Myocyte (in vitro differentiated cells): ENCODE measurements at places on chromosomes 12 and 14.
A peak's percentile ranks its signal among the peaks of the same experiment; 100 is the strongest.

DNA sequence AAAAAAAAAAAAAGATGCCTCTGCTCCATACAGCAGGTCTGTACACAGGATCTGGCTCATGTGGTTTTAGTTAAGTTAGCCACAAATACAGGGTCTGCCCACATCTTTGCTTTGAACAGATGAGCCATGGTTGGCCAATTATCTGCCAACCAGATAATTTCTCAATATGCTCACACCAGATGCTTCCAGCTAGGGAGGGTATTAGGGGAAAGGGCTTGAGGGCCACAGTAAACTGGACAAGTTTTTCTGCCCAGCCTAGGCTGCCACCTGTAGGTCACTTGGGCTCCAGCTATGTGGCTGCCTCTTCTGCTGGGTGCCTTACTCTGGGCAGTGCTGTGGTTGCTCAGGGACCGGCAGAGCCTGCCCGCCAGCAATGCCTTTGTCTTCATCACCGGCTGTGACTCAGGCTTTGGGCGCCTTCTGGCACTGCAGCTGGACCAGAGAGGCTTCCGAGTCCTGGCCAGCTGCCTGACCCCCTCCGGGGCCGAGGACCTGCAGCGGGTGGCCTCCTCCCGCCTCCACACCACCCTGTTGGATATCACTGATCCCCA lies 776 bp downstream of the RDH5 start:
- DNase-seq, result peak; percentile 99

DNA sequence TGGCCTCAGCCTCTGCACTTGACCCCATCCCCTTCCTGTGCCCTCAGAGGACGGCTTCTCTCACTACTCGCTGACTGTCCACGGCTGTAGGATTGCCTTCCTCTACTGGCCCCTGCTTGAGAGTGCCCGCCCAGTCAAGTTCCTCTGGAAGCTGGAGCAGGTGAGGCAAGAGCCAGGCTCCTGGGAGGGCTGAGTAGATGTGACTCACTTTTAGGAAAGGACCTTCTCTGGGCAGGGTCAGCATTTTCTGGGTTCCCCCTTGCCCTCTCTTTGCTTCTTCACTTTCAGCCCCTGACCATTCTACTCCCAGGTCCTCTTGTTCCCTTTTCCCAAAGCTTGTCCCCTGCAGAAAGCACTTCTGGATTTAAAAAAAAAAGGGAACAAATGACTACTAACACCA lies 7.7 kb downstream of the CLSTN3 start:
- DNase-seq, result no peak

DNA sequence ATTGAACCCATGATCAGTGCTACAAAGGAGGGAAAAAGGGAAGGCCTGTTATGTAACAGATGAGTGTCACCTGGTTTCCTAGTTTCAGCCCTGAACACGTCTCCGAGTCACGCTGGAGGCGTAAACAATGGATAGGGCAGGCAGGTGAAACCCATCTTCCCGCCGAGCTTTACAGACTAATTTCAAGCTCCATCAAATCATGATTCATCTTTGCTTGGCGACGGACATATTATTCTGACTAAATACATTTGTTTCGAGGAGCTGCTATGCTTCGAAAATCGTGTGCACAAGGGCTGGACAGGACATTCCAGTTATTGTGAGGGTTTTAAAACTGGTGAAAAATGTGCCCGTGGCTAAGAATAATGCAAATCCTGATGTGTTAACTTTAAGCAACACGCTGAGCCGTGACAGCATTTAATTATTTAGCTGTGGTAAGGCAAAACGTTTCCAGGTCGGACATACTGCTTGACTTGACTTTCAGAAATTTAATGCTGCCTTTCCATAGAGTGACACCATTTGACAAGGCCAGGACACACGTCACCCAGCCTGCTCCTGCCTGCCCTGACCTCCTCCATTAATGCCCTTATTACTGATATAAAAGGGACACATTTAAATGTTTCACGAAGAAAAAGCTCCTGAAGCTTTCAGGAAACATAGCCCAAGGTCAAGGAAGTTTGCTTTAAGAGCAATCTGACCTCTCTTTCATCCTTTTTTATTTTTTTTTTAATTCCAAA lies 1203.5 kb upstream of the TMEM132C start:
- DNase-seq, result no peak

DNA sequence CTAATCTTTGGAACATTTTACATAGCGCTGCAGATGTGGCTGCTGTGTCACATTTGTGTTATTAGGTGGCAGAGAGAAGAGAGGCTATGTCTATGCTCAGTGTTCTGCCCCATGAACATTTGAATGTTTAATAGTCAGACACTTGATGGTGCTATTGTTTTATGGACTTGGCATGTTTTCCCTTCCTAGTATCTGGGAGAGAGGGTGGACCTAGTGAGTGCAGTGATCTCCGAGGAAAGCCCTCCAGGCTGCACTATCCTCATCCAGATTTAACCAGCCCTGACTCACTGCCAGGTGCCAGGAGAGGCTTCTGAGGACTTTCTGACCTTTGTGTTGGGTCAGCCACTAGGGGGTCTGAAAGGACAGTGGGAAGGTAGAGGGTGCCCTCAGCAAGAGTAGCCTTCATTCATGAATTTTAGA lies 24.3 kb downstream of the ZFC3H1 start:
- peak; percentile 13 for DNase-seq

DNA sequence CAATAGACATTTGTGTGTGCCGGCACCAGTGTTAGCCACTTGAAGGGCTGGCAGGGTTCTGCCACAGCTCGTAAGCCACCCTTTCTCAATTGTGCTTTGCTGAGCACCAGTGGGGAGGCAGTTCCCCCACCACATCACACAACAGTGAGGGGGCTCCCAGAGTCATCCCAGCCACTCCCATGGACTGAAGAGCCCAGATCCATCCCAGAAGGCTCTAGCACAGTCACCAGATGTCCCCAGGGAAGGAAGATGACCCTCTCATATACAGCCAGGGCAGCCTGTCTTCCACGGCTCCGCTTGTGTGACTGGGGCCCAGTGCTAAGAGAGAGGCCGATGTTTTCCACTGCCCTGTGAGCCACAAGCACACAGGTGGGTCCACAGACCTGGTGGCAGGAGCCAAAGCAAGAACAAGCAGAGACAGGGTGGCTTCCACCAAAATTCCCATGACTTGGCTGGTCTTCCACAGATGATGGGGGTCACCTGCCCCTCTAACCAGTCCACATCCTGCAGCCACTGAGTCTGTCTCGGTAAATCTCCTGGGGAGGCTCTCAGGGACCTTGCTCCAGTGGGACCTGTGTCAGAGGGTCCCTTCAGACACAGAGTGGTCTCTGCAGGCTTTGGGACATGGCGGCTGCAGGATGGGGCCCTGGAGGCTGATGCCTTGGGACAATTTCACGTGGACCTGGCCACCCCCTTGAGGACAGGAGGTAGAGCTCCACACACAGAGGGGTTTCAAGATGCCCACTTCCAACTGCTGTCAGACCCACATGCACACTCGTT lies 71.9 kb upstream of the DDX11 start:
- no peak for DNase-seq

DNA sequence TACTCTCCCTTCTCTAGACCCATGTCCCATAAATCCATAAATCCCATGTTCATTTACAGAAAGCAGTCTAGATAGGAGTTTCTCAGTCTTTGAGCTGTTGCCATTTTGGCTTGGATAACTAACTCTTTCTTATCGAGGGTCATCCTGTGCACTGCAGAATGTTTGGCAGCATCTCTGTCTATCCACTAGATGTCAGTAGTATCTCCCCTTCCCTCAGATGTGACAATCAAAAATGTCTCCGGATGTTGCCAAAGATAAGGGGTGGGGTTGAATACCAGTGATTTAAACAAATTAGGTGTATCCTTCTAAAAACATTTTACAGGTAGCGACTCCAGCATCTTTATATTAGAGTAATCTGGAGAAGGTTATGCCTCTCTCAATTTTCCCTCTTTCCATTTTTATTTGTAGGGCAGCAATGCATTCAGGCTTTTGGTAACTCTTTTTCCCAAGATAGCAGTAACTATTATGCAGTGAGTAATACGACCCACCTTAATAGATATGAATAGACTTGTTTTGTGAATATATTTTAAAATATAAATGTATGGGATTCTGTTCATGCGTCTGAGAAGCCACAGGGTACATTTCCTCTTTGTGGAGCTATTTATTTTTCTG lies 100.7 kb downstream of the LRRK2 start:
- DNase-seq, result peak; percentile 23

DNA sequence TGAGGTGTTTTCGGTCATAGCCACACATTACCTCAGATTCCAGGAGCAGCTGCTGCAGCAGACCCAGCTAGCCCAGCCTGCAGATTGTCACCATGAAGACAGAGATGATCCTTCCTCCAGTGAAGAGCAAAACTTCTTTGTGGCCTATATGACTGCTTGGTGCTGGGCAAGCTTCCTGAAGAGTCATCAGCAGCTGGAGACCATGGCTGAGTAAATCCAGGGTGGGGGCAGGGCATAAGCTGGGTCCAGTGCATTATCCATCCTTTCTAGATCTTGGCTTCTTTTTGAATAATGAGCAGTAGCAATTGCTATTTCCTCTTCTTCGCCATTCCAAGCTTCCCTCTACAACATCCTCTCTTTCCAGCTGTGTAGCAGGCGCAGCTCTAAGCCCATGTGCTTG lies 373.1 kb upstream of the DDHD1 start:
- DNase-seq, result no peak

GRCh38 chr14:54591461-54591860 lies 24.5 kb downstream of the SAMD4A start:
- DNase-seq, result no peak

- no peak for DNase-seq
Measured at GRCh38 chr12:127496255-127496654, 770.7 kb upstream of the TMEM132C start.

DNA sequence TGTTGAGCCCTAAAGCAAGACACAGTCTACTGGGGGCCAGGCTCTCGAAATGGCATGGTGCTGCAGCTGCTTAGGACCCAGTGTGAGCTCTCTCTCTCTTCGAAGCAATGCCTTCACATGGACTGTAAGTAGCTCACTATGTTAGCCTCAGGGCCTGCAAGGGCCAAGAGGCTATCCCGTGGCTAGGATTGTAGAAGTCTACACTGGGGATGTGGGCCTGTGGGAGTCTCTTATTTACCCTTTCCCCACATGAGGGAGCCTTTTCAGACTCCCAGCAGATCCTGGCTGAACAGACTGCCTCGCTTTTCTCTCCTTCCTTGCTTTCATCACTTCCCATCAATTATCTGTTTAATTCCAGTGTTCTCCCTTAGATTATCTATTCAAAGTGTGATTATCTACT lies 101.4 kb downstream of the GPR65 start:
- DNase-seq, result no peak

DNA sequence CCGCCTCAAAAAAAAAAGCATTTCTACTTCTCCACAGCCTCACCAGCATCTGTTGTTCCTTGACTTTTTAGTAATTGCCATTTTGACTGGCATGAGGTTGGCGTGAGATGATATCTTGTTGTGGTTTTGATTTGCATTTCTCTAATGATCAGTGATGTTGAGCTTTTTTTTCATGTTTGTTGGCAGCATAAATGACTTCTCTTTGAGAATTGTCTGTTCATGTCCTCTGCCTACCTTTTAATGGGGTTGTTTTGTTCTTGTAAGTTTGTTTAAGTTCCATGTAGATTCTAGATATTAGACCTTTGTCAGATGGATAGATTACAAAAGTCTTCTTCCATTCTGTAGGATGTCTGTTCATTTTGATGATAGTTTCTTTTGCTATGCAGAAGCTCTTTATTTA lies 182.9 kb downstream of the FOXG1 start:
- no peak for DNase-seq

DNA sequence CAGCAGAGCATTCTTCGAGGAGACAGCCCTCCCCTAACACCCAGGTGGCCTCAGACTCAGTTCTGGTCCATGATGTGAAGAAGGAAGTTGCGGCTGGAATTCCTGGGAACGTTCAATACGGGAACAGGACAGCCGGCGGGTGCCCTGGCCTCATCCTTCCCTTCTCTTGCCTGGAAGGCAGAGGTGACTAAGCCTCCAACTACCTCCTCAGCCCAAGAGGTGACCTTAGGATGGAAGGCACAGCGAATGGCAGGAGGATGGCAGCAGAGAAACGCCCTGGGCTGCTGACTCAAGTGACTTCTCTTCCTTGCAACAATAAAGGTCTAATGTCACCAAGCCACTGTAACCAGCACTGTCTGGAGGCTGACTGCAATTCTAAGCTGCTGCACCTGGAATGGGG lies 36.1 kb downstream of the DHX37 start:
- DNase-seq, result no peak

- DNase-seq, result peak; percentile 16
Measured at GRCh38 chr12:93960521-93960920, 187.9 kb upstream of the PLXNC1 start.

GRCh38 chr12:1826867-1827705 lies 6.7 kb downstream of the LRTM2 start:
- DNase-seq, result no peak

- DNase-seq, result no peak
Measured at GRCh38 chr12:125544960-125545359, 479.7 kb downstream of the AACS start.

GRCh38 chr14:64944041-64944440 lies 1.5 kb upstream of the GPX2 start:
- DNase-seq, result no peak

DNA sequence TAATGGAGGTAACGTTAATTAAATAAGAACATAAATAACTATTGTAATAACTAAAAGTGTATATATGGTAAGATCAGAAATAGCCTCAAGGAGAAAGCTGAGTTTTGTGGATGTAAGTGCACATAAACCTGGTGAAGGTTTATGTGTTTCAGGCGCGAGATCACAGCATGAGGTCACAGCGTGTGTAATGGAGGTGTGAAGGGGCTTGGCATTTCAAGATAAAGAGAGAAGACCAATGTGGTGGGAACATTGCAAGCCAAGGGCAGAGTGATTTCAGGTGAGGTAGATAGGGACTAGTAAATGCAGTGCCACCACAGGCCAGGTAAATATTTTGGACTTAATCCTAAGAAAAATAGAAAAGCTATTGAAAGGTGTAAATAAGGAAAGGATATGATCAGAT lies 21.7 kb upstream of the KICS2 start:
- no peak for DNase-seq

DNA sequence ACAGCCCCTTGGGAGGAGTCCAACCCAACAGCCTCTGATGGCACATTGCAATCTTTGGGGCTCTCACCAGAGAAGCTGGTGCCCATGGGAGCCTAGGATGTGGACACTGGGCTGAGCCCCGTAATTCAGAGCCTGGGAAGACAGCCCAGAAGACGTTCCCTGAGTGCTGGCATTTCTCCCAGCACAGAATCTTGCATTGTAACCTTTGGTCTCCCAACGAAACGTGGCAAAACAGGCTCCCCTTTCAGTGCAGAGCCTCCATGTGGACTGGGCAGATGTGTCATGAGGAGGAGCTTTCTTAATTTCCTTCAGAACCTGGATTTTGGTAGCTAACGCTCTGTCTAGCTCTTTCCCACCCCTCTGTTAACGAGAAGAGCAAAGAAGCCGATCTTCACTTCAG lies 26.3 kb downstream of the BATF start:
- DNase-seq, result no peak

GRCh38 chr12:81212996-81213696 lies 135.3 kb downstream of the ACSS3 start:
- DNase-seq, result no peak

DNA sequence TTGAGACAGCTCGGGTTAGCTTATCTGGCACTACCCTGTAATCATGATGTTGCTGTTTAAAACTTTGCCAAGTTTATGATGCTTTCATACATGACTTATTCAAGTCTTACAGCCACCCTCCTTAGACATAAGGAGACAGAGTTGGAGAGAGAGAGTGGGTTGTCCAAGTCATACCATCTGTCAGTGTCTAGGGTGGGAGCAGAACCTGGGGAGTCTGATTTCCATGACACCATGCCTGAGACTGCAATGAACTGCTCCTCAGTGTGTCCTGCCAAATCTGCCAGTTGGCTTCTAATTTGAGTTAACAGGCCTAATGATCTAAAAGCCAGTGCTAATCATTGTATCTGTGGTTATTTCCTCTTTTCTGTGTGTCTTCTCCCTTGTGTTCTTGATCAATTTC lies 43.7 kb upstream of the PHC1 start:
- no peak for DNase-seq

- DNase-seq, result no peak
Measured at GRCh38 chr12:5192726-5193125, 149.0 kb downstream of the KCNA5 start.
